Stimulated activated CD4-positive, alpha-beta T cell treated with anti-CD3 and anti-CD28 coated beads, Interleukin-1b, Interleukin-23, amount 100 ng/mL, for 1 hour (primary cell): ENCODE measurements at places on chromosomes 3 and 15.

- no peak for DNase-seq
These were observed 806 bp downstream of the GOLM2 start for GRCh38 chr15:44289259-44289790.

GRCh38 chr15:64894395-64895056 lies 17.2 kb upstream of the ANKDD1A start:
- peak; percentile 62 for DNase-seq

GRCh38 chr15:42214600-42214999 lies 6.5 kb upstream of the VPS39 start:
- DNase-seq, result no peak

- no peak for DNase-seq
These were observed 114.5 kb upstream of the GOLGA8J start for GRCh38 chr15:29968099-29968894.

GRCh38 chr3:10594915-10595314 lies 89.5 kb upstream of the ATP2B2 start:
- DNase-seq, result peak; percentile 6

- DNase-seq, result no peak
These were observed 244.9 kb downstream of the FAM43A start for GRCh38 chr3:194930377-194931204.

DNA sequence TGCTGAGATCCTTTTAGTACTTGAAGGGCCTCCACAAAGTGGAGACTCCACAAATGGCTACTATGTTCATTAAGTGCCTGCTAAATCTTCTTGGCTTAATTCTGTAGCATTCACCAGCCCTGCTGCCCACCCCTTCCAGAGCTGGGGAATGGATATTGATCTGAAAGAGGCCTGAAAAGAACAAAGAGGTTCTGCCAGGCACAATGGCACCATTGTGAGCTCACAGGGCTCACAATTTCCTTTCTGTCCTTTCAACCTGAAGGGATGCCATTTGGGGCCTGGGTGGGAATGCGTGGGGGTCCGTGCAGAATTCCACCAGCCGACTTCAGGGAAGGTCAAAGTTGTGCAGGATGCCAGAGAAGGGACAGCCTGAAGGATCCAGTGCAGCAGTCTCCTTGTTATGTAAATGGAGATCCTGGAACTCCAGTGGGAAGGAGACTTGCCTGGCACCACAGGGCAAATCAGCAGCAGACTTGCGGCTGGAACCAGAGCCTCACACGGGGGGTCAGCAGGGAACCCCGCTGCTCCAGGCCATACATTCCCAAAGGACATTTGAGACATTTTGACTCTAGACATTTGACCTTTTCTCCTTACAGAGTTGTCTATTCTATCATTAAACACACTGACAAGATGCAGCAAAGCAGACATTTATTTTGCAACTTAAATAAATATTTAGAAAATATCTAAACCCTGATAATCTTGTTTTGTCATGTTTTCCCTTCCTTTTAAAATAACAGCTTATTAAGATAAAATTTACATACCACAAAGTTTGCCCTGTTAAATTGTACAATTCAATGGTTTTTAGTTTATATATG lies 21.5 kb upstream of the MORF4L1 start:
- no peak for DNase-seq

GRCh38 chr15:42094512-42094963 lies at the start of gene PLA2G4D:
Gene PLA2G4D (minus strand): TSS chr15:42094562. CDS start chr15:42094459, 103 bp downstream.
- no peak for DNase-seq

GRCh38 chr15:45224621-45225217 lies 27.3 kb upstream of the SLC28A2 start:
- no peak for DNase-seq

- no peak for DNase-seq
These were observed 1.6 kb upstream of the WDR82 start for GRCh38 chr3:52280050-52280461.

GRCh38 chr15:58490888-58491473 lies 59.2 kb downstream of the LIPC start:
- DNase-seq, result no peak

- no peak for DNase-seq
These were observed 19.4 kb downstream of the RASGRP1 start for GRCh38 chr15:38545179-38545578.

DNA sequence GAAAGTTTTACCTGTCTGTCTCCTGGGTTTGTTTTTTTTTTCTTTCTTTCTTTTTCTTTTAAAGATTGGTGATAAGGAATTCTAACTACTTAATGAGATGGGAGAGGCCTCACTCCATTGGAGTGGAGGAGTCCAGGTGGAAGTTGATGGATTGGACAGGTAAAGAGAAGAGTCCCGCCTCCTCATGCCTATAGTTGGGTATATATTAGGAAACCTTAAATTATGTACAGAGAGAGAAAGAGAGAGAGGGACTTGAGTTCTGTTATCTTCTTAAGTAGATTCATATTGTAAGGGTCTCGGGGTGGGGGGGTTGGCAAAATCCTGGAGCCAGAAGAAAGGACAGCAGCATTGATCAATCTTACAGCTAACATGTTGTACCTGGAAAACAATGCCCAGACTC lies 158.2 kb downstream of the TP63 start:
- DNase-seq, result no peak

GRCh38 chr3:146178006-146178689 lies 17.2 kb upstream of the PLOD2 start:
- no peak for DNase-seq

GRCh38 chr3:184725176-184725719 lies 13.4 kb upstream of the MAGEF1 start:
- DNase-seq, result no peak

- DNase-seq, result no peak
These were observed 34.5 kb downstream of the POMGNT2 start for GRCh38 chr3:43071313-43071893.

GRCh38 chr3:120683671-120684301 lies 1.7 kb upstream of the HGD start:
- DNase-seq, result no peak

DNA sequence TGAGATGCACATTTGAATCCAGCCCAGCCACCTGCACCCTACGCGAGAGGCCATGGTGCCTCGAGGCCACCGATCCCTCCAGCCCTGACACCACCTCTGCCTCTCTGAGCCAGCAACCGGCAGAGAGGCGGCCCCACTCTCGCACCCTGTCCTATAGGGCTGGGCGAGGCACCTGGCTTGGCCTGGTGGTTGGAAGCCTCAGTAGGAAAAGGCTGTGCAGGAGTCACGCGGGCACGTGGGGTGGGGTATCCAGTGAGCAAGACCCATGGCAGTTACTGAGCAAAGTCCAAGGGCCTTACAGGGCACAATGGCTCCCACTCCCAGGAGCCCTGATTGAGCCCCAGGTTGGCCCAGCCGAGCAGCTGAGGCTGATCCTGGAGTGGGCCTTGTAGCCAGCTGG lies 12.4 kb upstream of the DUSP7 start:
- DNase-seq, result no peak

DNA sequence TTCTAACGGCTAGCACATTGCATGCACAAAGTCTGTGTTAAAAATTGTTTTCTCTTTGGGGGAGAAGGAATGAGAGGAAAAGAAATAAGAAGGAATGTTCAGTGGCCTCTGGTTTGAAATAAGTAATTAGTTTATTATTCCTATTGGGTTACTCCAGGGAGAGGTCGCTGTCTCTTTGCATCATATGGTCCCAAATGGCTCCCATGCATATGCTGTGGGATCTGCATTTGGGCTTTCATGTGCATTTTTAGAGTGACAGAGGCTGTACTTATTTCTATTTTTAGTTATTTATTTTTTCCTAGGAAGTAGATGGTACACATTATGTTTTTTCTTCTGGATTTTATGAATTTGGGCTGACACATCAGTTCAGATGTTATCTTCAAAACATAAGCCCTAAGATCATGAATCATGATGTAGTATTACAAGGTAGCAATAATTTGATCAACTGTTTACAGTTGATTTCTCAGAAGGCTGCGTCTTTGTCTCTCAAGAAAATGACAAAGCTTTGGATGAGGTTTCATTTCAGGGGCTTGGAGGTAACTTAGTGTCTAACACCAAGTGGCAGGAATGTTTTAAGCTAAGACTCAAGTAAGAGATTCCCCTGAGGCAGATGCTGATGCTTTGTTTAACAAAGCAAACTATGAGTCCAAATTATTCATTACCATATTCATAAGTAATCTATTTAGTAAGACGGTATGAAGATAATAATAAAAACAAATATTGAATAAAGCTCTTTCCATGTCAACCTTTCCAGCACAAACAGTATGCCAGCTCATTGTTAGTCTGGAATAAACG lies 247.7 kb downstream of the NSUN3 start:
- DNase-seq, result no peak

GRCh38 chr3:191065181-191065805 lies 133.7 kb upstream of the OSTN start:
- no peak for DNase-seq

- no peak for DNase-seq
These were observed 31.1 kb upstream of the IL16 start for GRCh38 chr15:81165535-81165934.

DNA sequence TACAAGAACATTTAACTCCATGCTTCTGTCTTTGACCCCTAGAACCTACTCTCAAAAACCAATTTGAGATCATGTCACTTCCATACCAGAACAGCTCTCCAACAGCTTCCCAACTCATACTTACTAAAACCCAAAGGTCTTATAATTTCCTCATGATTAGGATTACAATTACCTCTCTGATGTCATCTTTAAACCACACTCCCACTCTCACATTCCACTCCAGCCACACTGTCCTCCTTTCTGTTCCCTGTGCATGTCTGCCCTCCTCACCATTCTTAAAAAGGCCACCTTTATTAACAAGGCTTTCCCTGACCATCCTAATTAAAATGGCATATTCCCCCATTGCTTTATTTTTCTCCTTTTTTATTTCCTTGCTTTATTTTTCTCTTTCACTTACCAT lies 18.9 kb downstream of the PHC3 start:
- no peak for DNase-seq

DNA sequence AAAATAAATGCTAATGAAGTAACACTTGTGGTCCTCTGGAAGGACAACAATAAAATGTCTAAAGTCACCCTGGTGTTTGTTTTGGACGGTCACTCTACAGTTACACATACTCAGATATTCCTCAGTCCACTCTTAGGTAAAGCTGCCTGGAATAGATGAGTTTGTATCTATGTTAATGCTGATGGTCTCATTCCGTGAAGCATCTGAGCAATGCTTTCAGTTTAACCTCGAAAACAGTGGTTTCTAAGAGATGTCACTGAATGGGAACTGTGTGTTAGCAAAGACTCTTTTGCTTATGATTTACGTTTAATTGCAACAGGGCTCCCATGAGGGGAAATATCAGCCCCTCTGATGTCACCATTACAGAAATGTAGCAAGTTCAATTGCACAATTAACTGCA lies 49.1 kb downstream of the FBN1 start:
- no peak for DNase-seq

- no peak for DNase-seq
These were observed 47.5 kb downstream of the GTPBP8 start for GRCh38 chr3:113038328-113038727.

DNA sequence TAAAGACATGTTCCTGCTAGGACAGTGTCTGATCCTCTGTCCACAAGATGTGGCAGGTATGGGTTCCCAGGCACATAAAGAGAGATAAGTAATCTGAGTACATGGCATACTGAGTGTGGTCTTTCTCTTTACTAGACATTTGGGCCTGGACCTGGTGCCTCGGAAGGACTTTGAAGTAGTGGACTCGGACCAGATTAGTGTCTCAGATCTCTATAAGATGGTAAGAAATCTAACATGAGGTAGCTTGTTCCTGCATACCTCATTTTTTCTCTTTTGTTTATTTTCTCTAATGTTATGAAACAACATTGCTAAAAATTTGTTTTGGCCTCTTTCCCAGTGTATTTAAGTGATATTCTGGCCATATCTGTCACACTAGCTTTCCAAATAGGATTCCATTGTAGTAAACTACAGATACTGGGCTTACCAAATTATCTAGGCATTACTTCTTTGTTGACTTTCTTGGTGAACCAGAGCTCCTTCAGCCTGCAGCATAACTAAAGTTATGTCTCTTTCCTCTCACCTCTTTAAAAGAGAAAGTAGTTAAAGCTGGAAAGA lies 309.8 kb upstream of the MANF start:
- DNase-seq, result no peak

DNA sequence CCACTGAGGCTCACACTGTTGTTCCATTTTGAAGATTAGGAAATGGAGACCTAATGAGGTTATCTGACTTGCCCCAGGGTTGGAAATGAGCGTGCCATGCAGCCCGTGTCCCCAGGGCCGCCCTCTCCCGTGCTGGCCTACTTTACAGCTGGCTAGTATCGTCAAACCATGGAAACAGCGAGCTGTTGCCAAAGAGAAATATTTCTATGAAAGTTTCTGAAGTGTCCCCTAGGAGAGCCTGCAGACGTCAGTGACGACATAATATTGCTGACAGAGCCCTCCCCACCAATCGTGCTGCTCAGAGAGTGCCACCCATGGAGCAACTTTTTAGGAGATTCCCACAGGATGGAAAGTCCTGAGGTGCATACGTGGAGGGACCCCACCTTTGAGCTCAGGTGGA lies 11.2 kb upstream of the FAM174B start:
- no peak for DNase-seq

DNA sequence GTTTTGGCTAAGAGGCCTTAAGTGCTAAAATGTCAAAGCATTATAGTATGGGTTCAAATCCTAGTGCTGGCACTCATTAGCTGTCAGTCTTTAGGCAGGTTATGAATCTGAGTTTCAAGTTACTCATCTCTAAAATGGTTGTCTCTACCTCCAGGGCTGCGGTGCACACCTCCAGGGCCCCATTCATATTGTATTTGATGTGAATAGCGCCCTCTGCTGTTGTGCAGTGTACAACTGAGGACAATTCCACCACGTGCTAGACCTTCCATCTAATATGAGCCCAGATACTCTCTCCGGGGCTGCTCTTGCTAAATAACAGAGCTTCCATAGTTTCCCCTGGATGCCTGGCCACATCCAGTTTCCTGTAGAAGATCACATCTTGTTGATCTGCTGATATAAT lies 54.3 kb downstream of the OXNAD1 start:
- DNase-seq, result peak; percentile 65

DNA sequence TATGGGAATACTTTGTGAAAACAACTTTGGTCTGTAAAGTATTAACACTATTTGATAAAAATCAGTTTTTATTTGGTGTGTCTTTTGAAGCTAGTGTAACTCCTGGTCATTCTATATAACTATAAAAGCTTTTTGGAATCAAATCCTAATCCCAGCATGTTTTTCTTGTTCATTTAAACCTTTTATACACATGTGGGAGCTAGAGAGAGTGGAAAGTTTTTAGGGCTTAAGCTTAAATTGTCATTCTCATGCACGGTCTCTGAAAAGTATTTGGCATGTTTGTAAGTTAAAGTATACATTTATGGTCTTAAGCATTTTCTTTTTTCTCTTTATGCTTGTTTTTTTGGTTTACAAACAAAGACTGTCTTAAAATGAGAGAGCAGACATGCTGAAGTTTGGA lies 83.4 kb upstream of the RARB start:
- DNase-seq, result no peak

- no peak for DNase-seq
These were observed 694 bp upstream of the EEFSEC start for GRCh38 chr3:128152419-128153155.

DNA sequence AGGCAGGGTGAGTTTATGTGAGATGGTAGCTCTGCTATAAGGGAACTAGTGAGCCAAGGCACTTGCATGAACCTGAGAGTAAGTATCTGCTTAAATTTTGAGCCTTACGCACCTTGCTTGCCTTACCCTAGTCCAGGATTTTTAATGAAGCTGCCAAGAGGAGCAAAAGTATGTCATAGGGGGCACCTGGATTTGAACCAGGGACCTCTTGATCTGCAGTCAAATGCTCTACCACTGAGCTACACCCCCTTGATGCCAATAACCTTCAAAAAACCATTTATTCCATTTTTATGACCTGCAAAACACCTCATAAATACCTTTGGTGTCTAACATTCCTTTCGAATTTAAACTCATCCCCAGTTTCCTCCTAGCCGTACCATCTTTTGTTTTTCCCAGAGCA lies 88.3 kb upstream of the ACP3 start:
- DNase-seq, result no peak

GRCh38 chr15:69460481-69460880 lies 7.9 kb downstream of the RPLP1 start:
- no peak for DNase-seq
